Cortex of kidney (tissue), 1 donor: ENCODE measurements at places on chromosomes 3 and 15.

DNA sequence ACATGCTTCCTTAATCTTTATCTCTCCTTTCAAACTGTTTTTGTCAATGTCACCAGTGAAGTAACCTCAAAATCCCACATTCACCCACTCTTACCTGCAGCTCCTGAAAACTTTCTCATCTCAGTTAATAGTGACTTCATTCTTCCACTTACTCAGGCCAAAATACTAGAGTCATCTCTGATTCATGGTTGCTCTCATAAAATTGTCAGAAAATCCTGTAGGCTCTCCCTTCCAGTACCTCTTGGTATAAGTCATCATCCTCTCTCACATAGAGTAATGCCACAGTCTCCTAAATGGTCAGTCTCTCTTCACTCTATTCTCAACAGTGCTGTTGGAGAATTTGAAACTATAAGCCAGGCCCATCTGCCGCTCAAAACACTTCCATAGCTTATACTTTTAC lies 34.9 kb upstream of the POU1F1 start:
- no peak for DNase-seq

DNA sequence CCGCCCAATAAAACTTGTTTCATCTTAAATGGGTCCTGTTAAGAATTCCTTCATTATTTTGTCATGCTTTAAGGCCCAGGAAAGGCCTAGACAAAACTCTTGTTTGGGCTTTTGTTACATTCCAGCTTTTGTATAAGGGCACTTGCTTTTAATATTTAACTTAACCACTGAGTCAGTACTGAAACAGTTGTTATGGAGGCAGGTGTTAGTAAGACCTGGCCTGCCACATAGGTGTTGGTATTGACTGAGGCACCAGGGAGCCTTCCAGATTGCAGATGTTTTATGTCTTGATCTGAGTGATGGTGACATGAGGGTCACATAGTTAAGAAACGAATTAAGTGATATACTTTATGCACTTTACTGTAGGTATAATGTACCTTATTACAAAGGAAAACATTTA lies 274.9 kb upstream of the TGFBR2 start:
- no peak for DNase-seq

DNA sequence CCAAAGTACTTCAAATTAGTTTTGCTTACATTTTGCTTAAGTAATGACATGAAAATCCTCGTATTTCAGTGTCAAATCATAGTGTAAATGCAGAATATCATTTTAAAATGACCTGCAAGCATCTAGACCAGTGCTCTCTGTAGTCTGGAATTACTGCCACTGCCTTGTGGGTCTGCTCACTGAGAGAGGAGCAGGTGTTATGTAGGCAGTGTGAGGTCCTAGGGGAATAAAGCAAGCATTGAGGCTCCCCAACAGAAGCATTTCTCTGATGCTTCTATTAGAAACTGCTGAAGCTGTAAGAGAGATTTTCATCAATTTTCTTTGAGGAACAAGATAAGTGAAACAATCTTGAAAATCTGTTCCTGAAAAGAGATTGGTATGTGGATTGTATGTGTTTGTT lies 253.2 kb downstream of the BBX start:
- no peak for DNase-seq

DNA sequence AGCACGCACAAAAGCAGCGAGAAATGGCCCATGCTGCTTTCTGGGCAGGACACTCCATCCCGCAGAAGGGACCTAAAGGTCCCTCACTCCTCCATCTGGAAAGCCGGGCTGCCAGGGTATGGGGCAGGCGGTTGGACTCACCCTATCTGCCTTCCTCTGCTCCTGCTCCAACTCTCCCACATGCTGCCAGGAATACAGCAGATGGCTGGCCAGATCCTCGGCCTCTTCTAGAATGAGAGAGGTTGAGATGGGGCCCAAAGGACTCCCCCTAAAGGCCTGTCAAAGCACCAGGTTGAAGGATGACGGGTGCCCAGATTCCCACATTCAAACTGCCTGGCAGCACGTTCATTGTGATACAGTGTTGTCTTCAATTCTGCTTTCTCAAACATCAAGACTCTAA lies 85.1 kb upstream of the C2CD4B start:
- no peak for DNase-seq

DNA sequence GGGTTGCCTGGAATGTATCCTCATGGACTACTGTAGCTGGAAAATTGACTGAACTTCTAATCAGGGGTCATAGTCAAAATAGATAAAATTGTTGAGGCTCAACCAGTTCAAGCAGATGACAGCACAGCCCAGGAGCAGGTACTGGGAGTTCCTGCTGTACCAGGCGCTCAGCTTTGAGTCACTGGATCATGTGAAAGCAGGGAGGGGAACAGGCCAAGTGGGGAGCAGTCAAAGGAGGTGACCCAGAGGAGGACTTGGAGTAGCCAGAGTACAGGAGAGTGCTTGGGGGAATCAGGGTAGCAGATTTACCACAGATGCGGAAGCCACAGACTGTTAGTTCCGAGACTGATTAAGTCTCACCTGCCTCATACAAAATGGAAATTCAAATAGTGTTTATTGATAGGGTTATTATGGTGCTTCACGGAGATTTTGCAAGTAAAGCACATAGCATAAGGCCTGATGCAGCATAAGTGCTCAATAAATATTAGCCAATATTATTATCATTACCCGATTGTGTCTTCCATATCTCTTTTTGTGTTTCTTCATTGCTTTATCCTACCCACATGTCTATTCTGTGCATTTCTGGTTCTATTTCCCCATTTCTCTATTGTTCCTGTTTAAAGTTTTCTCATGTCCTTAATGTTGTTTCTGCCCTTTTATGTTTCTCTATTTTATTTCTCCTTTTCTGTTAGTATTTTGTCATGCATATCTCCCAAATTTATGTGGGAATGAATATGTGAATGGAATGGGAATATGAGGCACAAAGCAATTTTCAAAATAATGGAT lies 369.2 kb upstream of the MCTP2 start:
- no peak for DNase-seq

DNA sequence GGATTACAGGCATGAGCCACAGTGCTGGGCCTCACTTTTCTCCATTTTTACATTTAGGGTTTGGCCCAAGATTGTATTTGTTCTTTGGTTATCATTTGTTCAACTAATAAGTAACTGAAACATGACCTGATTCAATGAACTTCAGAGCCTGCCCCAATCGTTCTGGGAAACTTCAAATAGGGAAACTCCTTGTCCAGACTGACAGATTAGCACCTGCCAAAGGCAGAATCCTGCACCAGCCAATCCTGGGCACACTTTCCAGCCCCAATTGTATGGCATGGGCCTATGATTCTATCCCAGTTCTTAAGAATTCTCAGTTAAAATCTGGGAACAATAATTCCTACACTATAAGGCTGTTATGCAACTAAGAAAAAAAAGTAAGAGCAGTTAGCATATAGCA lies 18.3 kb upstream of the RAB43 start:
- DNase-seq: no peak
